Astrocyte (in vitro differentiated cells and primary cell): ENCODE measurements at places on chromosomes 16 and 17. TPM values are rescaled to one million over a fixed set of nuclear protein-coding genes. Genes with fewer than 3 reads are reported as not detected.

DNA sequence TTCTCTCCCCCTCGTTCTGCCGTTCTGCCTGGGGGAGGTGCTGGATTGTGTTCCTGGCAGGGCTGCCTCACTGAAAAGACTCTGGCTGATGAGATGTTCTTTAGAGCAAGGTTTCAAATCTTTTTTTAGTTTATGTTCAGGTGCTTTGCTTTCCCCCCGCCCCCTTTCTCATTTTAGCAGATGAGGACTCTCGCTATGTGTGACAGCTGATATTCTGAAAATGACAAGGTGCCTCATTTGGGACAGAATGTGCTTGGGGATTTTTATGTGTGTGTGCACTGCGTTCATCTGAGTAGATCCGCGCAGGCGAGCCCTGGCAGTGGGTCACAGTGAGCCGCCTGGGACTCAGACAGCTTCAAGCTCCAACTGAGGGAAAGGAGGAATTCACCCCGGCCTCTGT, 205.9 kb downstream of the HS3ST4 start:
- no peaks in the 10 kb centered on the region for H3K4me1 ChIP-seq
- H3K4me3 ChIP-seq: no peak overlapping the region

- no peak for DNase-seq
- H3K4me3 ChIP-seq: no peak overlapping the region
- H3K27me3 ChIP-seq: no peaks in the 10 kb centered on the region
- no peaks in the 10 kb centered on the region for H3K4me1 ChIP-seq
Measured at GRCh38 chr16:63244631-63245030, 1208.4 kb upstream of the CDH8 start.

DNA sequence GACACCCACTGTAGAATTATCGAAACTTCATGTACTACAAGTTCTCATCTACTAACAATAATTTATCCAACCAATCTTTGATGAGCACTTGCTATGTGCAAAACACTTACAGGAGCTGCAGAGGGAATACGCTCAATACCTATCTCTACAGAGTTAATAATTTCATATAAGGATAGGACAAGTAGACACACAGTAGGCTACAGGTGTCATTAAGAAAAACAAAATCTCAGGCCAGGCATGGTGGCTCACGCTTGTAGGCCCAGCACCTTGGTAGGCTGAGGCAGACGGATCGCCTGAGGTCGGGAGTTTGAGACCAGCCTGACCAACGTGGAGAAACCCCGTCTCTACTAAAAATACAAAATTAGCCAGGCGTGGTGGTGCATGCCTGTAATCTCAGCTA, 91.3 kb upstream of the PLEKHM1 start:
- H3K4me1 ChIP-seq: peaks cover 8% of the 10 kb centered on the region
- no peak for DNase-seq
- H3K36me3 ChIP-seq: no peaks in the 10 kb centered on the region

- DNase-seq: no peak
- H3K27me3 ChIP-seq: no peaks in the 10 kb centered on the region
- H3K27ac ChIP-seq: no peak overlapping the region
Measured at GRCh38 chr17:17841601-17842025, 4.8 kb upstream of the SREBF1 start.

Gene HSD17B2
- total RNA-seq: 0.20 TPM in 1 of 2 replicates, not detected in the other

Gene LGALS9
- 9.0 and 9.4 TPM in 2 replicates for total RNA-seq

Gene TTLL6
- not detected in 2 replicates for total RNA-seq

Gene METRN
- total RNA-seq: 30.1 and 31.5 TPM in 2 replicates
